ENCODE measurements at places on chromosomes 6 and 20.

GRCh38 chr6:32716396-32716795, 24.8 kb upstream of the HLA-DQA2 start:
- DNase-seq = no peak

GRCh38 chr6:156111913-156112312, 656.3 kb upstream of the NOX3 start:
- no peak for DNase-seq

DNA sequence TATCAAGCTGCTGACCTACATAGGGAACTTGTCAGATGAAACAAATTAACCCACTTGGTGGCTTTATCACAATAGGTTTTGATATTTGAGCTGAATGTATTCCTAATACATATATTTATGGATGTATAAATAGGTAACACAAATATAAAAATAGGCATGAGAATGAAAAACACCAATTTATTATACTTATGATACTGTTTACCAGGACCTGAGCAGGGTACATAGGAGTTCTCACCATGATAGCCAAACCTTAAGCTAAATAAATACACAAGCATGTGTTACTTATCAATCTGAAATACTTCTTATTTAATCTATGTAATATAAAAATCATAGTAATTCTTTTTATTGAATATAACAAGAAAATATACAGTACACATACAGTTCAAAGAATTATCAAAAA, 25.0 kb downstream of the ASCC3 start:
- no peak for DNase-seq

- DNase-seq = no peak
Measured at GRCh38 chr6:48061265-48061990, 49.6 kb downstream of the PTCHD4 start.

- DNase-seq = no peak
Measured at GRCh38 chr6:74658391-74658790, 547.5 kb downstream of the COL12A1 start.

GRCh38 chr6:86595641-86596040, 341.7 kb upstream of the HTR1E start:
- no peak for DNase-seq

DNA sequence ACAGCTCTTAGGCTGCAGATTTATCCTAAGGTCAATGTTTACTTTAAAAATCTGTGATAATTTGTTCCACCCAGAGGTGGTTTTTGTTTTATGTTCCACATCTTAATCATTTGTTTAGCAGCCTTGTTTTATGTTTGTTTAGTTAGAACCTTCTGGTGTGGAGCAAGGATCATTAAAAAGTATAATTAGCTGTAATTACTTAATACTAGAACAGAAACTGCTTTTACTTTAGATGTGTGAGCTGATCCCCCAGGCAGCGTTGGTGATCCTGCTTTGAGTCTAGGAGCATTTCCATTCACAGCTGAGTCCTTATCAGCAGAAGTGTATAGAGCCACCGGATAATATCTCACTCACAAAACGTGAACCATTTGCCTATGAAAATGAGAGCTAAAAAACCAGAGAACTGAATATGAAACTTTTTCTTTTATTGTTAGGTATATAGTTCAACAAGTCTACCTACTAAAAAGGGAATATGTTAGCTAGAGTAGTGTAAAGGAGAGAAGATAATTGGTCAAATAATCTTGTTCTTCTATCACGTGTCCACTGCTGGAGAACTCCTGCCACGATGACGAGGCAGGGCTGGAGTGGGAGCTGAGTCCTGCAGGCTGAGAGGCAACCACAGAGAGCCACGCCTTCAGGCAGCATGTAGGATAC, 78.5 kb downstream of the TRMT11 start:
- DNase-seq = no peak

GRCh38 chr20:63610581-63611435, 16.1 kb downstream of the GMEB2 start:
- no peak for DNase-seq

DNA sequence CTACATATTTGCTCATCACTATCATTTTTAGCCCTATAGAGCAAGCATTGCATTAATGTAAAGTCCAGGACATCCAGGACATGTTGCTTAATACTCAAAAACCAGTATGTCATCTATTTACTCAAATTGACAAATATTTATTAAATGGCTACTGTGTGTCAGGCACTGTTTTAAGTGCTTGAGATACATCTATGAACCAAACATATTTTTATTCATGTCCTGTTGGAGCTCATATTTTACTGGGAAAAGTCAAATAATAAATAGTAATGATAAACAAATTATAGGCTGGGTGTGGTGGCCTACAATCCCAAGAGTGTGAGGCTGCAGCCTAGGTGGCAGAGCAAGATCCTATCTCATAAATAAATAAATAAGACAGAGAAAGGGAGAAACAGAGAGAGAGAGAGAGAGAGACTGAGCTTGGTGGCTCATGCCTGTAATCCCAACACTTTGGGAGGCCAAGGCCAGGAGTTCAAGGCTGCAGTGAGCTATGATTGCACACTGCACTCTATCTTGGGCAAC, 227.9 kb downstream of the GJA1 start:
- no peak for DNase-seq

GRCh38 chr6:77457720-77458349, 5.5 kb downstream of the HTR1B start:
- peak; percentile 53 for DNase-seq

- DNase-seq = no peak
Measured at GRCh38 chr6:96657344-96657743, 94.4 kb downstream of the FHL5 start.

GRCh38 chr20:23190557-23190956, 104.4 kb upstream of the CD93 start:
- DNase-seq = no peak

DNA sequence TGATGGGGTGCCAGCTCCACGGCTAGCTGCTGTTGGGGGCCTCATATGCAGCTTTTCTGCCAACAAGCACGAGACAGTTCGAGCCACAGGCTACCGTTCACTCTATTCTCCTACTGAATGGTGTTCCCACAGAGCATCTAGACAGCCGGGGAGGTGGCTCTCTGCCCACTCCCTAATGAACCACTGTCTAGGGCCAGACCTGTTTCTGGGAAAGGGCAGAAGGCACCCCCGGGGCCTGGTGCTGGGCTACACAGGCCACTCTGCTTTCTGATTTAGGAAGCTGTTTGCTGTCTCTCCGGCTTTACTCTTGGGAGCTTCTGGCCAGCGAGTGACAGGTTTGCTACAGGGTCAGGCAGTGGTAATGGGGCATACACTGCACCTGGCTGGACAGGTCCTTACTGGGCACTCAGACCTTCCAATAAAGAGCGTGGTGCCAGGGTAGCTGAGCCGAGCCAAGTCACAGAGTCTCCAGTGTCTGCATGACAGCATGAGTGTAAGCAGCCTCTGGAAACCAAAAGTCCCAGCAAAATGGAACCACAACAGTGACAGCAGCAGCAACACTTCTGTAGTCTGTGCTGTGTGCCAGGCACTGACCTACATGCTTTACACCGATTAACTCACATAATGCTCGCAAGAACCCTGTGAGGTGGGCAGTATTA, 8.4 kb downstream of the CCDC167 start:
- DNase-seq = no peak

DNA sequence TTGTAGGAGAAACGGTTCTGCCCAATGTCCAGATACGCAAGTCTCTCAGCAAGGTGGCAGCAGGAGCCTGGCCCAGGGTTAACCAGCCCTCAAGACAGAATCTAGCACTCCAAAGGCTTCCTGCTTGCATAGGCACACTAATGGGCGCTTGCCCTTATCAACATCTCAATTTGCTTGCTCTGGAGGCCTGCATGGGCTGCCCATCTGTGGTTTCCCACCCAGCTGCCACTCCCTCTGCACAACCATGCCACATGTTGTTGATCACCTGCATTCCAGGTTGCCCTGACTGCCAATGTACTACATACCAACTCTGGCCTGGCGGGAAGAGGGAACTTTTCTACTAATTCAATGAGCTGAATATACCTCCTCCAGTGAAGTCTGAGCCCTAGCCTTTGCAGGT, 74.6 kb downstream of the ATG5 start:
- DNase-seq = no peak

DNA sequence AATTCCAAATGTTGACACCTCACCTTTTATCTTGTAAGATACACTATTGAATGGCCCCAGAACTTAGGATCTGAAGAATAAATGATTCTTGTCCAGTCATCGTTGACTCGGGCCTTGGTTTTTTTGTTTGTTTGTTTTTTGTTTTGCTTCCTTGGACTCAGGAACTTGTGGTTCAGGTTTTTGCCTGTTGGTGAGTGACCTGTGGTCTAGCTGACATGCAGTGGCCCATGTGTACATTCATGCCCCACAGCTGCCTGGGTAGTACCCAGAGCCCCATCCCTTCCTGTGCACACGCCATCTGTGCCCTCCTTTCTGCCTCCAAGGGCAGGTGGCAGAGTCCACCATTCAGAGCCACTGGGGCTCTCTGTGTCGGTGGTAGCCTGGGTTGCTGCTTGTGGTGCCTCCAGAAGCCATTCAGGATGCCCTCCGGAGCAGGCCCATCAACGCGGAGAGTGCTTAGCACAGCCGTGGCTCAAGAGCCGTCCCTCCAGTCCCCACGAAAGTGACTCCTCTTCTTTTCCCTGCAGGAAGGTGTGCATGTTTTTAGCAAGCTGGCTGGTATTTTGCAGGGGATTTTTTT, 85.9 kb downstream of the SYNJ2 start:
- DNase-seq = no peak

DNA sequence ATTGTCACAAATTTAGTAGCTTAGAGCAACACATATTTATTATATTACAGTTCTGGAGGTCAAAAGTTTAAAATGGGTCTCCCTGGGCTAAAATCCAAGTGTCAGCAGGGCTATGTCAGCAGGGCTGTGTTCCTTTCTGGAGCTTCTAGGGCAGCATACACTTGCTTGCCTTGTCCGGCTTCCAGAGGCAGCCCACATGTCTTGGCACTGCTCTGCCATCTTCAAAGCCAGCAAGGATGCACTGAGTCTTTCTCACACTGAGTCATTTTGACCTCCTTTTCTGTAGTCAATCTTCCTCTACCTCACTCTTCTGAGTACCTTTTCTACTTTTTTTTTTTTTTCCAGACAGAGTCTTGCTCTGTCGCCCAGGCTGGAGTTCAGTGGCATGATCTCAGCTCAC, 39.0 kb downstream of the ADGRF4 start:
- DNase-seq = no peak

GRCh38 chr6:24888715-24889370, 46.9 kb downstream of the RIPOR2 start:
- no peak for DNase-seq
